ENCODE measurements at places on chromosomes 5 and 9. TPM values are rescaled to one million over a fixed set of nuclear protein-coding genes. Genes with fewer than 3 reads are reported as not detected.
A peak's percentile ranks its signal among the peaks of the same experiment; 100 is the strongest.

The ADRB2 gene
- 7.9 TPM for total RNA-seq

DNA sequence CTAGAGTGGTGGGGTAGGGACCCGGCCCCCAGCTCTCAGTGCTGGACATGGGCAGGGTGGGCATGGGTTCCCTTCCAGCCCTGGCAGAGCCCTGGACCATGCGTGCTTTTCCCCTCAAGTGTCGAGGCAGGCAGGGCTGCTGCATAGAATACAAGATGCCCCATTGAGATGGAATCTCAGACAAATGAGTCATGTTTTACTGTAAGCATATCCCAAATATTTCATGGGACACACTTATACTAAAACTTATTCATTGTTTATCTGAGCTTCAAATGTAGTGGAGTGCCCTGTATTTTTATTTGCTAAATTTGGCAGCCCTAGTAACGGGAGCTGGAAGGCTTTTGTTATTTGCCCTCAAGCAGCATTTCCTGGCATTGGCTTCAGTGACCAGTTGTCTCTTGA lies 3.2 kb upstream of the RNU6ATAC start:
- H3K27ac ChIP-seq = no peak overlapping the region
- peaks cover 13% of the 10 kb centered on the region for H3K4me1 ChIP-seq
- no peak for DNase-seq
- no peaks in the 10 kb centered on the region for H3K36me3 ChIP-seq

- no peaks in the 10 kb centered on the region for H3K36me3 ChIP-seq
- no peak overlapping the region for H3K4me3 ChIP-seq
- peak overlapping the region; percentile 66 for H3K27ac ChIP-seq
- DNase-seq = no peak
- no peaks in the 10 kb centered on the region for H3K4me1 ChIP-seq
- H3K27me3 ChIP-seq = no peaks in the 10 kb centered on the region
These were observed 30.1 kb downstream of the GALNT10 start for GRCh38 chr5:154220625-154221024.

DNA sequence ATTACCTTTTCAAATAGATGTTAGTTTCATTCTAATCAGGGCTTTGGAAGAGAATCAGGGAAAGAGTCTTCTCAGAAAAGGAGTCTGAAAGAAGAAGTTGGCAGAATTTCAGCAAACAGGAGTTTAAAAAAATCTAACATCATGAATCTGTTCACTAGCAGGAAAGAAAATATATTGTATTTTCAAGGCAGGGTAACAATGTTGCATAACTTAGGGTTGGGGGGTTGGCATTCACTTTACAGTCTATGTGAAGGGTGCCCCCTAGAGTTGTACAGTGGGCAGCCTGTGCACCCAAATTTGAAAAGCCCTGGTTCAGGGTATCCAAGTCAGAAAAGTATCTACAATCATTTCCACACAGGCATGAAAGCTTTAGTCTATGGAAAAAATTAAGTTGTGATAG lies 348.4 kb upstream of the SLC30A5 start:
- no peaks in the 10 kb centered on the region for H3K4me1 ChIP-seq
- DNase-seq = no peak
- H3K27me3 ChIP-seq = no peaks in the 10 kb centered on the region
- no peak overlapping the region for H3K4me3 ChIP-seq
- H3K36me3 ChIP-seq = no peaks in the 10 kb centered on the region
- H3K27ac ChIP-seq = no peak overlapping the region

DNA sequence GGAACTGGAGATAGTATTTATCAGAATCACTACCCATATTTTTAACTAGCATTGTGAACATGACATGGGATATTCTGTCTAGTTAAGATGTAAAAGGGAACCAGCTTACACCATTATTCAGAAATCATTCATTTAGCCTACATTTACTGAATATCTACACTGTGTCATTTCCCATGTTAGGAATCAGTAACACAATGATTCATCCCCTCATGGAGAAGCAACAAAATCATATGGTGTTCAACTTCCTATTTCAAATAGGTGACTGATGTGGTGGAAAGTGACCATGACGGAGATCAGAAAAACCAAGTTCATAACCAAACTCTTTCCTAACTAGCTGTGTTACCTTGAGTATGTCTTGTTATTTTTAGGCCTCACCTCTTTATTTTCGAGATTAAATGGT lies 550.0 kb upstream of the TUSC1 start:
- H3K36me3 ChIP-seq = no peaks in the 10 kb centered on the region
- DNase-seq = no peak
- no peaks in the 10 kb centered on the region for H3K27me3 ChIP-seq
- no peaks in the 10 kb centered on the region for H3K4me1 ChIP-seq
